ENCODE measurements at places on chromosomes 7 and 10. TPM values are rescaled to one million over a fixed set of nuclear protein-coding genes. Genes with fewer than 3 reads are reported as not detected.

SH2D4B gene
- total RNA-seq: not detected

MEOX2 gene
- total RNA-seq: not detected

PTPRN2 gene
- total RNA-seq: 0.93 TPM

RRP12 gene
- total RNA-seq: 52.6 TPM

MBL2 gene
- total RNA-seq: not detected

AKR1C1 gene
- 507 TPM for total RNA-seq

LIPK gene
- not detected for total RNA-seq

STOX1 gene
- total RNA-seq: 0.60 TPM

PTN gene
- not detected for total RNA-seq

Data from A549 treated with RU486 at 1 μM for 4 hours (cell line).